ENCODE measurements at places on chromosomes 5 and 9.

GRCh38 chr5:96114736-96115135, 153.1 kb upstream of the ELL2 start:
- no peak for DNase-seq

DNA sequence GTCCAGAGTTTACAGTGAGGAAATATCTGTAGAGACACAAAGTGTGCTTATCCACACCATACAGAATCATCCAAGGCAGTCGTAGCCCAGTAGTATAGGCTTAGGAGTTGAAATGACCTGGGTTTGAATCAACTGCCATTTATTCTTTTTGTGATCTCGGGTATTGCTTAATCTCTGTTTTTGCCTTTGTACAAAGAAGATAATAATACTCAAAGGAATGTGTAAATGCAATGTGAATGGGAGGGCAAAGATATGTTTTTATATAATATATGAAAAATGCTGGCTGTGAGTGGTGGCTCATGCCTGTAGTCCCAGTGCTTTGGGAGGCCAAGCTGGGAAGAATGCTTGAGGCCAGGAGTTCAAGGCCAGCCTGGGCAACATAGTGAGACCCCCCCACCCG, 141.1 kb downstream of the SPATA31D1 start:
- no peak for DNase-seq

GRCh38 chr5:174328631-174329299, 283.3 kb downstream of the NSG2 start:
- no peak for DNase-seq

DNA sequence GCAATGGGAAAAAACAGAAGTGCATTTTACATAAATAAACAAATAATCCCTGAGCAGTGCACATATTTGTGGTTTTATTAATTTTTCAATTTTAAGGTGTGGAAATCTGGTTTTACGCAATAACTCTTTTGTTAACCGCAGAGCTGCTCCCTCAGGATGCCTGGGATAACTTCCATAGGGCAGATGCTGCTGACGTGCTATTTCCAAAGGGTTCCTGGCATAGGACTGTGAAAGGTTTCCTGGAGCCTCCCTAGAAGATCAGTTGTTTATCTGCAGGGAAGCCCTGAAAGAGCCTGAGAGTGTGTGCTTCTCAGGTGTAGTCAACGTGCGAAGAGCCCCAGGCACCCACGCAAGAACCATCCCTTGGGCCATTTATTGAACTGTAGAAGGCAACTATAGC, 443.5 kb downstream of the PLK2 start:
- DNase-seq = no peak

DNA sequence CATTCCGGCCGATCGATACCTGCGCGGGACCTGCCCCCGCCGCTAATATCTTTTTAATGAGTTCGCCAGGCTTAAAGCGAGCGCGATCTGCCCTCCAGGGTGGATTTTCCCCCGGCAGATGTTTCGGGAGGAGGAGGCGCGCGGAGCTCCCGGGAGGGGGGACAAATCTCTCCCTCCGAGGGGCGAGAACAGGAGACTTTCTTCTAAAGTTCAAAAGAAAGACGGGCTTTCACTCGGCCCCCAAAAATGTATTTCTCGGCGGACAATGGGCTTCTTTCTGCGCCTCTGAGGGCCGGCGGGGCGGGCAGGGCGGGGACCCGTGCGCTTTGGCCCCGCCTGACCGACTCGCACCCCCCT, 4.1 kb upstream of the PRDM12 start:
- DNase-seq = no peak

- DNase-seq = no peak
Observed at GRCh38 chr9:121732886-121733285, 81.5 kb downstream of the DAB2IP start.

GRCh38 chr9:124860582-124861341, 995 bp downstream of the RPL35 start:
- DNase-seq = no peak

DNA sequence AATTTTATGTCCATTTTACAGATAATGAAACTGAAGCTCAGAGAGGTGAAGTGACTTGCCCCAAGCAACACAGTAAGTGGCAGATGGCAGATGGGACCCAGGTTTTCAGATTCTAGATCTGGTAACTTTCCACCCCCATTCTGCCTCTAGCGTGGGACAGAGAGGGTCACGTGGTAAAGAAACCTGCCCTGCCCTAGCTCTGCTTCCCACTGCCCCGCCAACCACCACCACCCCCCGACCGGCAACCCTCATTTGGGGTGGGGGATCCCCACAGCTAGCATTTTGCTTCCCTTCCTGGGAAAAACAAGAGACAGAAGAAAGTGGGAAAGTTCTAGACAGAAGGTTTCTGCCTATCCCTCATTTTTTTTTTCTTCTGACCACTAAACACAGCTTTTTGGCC, 172.5 kb downstream of the ACTL7B start:
- no peak for DNase-seq

- no peak for DNase-seq
Observed at GRCh38 chr5:37448941-37449340, 69.8 kb downstream of the WDR70 start.

GRCh38 chr5:94890907-94891306, 272.4 kb downstream of the SLF1 start:
- DNase-seq = no peak

GRCh38 chr5:95768731-95769130, 37.6 kb downstream of the RHOBTB3 start:
- no peak for DNase-seq

GRCh38 chr9:78397454-78397853, 100.5 kb downstream of the PSAT1 start:
- DNase-seq = no peak

- DNase-seq = no peak
Observed at GRCh38 chr9:130023144-130023787, 19.7 kb downstream of the FNBP1 start.

DNA sequence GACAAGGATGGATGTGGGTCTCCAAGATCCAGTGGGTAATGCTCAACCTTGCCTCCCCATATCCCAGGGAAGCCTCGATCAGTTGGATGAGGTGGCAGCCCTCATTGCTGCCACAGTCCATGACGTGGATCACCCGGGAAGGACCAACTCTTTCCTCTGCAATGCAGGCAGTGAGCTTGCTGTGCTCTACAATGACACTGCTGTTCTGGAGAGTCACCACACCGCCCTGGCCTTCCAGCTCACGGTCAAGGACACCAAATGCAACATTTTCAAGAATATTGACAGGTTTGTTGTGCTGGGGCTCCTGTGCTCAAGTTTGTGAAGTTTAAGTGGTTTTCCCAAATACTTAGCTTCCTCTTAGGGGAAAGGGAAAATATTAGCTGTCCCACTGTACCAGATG, 74.0 kb downstream of the WDR41 start:
- DNase-seq = no peak

GRCh38 chr5:104178066-104178465, 615.5 kb upstream of the NUDT12 start:
- no peak for DNase-seq

DNA sequence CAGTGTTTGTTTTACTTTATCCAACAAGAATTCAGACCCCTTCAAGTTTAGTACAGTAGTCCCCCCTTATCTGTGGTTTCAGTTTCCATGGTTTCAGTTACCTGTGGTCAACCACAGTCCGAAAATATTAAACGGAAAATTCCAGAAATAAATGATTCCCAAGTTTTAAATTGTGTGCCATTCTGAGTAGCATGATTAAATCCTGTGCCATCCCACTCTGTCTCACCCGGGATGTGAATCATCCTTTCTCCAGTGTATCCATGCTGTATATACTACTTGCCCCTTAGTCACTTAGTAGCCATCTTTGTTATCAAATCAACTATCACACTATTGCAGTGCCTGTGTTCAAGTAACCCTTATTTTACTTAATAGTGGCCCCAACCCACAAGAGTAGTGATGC, 153.8 kb upstream of the RASA1 start:
- DNase-seq = peak; percentile 5

DNA sequence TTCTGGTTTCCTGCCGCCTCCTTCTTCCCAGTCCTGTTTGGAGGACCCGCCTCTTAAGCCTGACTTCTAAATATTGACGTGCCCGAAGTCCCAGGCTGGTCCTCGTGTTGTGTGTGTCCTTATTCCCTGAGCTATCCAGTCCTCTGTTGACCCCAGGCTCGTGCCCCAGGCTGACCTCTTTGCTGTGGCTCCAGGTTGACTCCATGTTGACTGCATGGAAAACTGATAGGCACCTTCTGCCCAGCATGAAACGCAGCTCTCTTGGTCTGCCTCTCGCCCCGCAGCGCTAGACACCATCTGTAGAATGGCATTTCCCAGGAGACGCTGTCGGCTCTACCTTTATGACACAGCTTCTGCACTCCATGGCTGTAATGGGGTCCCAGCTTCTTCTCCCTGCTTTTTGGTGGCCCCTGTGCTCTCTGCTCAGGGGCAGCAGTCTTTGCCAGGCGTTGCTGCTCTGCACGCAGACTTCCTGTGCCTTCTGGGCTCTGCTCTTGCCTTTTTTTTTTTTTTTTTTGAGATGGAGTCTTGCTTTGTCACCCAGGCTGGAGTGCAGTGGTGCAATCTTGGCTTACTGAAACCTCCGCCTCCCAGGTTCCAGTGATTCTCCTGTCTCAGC, 28.4 kb downstream of the EHMT1 start:
- no peak for DNase-seq

GRCh38 chr9:110156416-110156815, 51.5 kb downstream of the C9orf152 start:
- DNase-seq = no peak

DNA sequence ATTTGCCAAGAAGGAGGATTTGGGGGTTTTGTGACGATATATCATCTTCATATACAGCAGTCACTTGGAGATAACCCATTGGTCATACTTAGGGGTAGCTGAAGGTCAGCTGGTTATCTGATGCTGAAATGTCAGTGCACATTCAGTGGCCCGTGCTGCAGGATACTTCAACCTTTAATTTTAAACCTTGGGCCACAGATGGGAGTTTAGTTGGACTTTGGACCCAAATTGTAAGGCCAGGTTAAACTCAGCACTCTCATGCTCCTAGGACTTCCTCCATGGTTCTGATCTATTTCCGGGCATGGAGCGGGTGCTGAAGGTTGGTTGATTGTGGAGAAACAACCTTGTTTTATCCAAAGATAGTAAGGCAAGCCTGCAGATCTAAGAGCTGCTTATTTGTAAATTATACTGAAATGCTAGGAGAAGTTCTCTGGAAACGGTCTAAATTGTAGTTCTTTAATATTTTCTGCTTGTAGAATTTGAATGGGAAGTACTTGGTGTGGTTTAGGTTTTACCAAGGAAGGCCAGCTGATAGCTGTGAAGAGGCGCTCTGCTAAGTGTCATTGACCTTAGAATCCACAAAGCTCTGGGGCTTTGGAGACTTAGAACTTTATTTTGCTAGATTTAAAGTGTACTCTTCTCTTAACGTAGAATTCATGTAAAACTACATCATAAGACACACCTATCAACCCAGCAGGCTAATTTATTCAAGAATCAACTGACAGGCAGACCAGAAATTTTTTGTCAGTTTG, 38.6 kb downstream of the SLC44A1 start:
- no peak for DNase-seq

DNA sequence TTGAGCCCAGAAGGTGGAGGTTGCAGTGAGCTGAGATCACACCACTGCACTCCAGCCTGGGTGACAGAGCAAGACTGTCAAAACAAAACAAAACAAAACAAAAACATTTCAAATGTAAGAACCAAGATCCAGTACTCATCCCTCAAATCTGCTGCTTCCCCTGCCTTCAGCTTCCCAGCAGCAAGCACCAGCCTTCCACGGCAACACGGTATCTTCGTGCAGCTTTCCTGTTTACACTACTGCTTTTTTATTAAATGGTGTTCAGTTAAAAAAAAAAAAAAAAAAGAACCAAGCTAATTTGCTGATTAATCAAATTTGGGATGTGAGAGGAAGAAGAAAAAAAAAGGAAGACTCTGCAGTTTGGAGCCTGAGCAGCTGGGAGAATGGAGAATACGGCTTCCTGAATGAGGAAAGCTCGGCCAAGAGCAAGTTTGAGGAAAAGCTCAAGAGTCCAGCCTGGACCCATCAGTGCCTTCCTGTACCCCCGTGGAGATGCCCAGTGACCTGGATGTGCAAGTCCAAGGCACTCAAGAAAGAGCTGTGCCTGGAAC, 28.0 kb upstream of the SLC2A8 start:
- DNase-seq = no peak

DNA sequence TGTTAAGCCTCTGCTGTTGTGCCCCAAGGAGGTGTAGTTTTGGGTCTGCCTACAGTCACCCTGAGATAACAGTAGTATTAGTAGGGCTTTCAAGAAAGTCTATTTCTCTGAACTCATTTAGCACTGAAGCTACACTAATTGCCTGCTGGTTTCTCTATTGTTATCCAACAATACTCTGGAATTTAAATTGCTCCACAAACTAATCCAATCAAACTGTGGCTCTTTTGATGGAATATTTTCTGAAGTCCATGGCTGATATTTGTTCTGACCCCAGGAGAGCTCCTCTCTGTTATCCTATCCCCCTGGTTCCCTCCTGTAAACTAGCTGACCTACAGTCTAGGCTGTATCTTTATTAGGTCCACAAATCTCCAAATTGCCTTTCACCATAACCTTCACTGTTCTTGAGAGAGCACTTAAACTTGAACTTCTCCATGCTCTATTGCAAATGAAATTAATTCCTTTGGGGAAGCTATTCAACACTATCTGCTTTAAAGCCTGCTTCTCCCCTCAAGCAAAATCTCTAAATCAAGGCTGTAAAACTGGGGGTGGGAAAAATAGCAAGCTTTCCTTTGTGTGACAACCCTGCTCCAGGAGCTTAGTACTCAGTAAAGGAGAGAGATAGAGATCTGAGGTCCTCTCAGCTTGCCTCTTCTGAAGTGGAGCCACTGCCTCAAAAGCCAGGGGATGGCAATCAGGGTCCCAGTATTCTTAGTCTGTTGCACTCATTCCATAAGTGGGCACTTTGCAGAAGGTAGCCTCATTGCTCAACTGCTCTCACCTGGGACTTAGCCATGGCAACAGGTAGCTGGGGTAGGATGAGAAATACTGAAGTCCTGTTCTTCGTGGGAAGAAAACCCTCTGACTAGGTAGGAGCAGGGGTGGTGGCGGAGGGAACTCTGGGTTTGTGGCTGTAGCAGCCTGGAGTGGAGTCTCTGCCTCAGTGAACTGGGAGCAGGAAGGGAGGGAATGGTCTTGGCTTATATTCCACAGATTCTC, 110.9 kb downstream of the MACIR start:
- DNase-seq = no peak

All from T1000 (cell line).